ENCODE measurements at places on chromosomes 1 and 21.

GRCh38 chr1:233700338-233700737 is 86.4 kb downstream of the KCNK1 start:
- no peak for DNase-seq

DNA sequence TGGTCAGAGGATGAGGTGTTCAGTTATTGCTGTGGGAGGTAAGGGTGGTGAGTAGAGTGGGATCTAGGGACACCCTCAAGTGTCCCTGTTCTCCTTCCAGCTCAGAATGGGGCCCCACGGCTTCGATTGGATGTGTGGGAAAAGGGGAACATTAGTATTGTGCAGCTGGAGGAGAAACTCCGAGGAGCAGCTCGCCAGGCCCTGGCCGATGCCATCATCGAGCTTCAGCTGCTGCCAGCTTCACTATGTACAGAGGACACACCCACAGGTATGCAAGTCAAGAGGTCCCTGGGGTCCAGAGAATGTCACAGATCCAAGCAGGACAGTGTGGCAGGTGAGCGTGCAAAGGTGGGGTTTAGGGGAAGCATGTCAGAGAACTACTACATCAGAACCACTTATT is 13.9 kb downstream of the HYI start:
- DNase-seq = no peak

- no peak for DNase-seq
These were observed 103.8 kb downstream of the PCBP3 start for GRCh38 chr21:45747233-45747766.

DNA sequence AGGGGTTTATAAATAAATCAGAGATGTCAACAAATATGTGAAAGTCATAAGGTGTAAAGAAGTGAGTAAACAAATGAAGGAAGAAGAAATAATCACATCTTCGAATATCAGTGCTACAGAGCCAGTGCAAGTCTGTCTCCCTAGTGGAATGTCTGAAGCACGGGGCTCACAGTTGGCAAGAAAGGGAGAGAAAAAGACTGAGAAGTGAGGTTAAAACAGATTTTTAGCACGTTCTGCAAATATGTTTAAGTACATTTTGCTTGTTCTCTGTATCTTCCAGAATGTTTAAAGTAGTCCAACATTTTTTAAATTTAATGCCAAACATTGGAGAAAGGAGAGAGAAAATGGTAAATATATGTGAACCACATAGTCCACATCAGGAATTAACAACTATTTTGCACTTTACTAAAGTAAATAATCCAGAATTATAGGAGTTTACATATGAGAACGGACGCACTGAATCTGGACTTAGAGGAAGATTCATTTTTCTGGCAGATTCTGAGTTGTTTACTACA is 682.4 kb downstream of the LTN1 start:
- DNase-seq = no peak

DNA sequence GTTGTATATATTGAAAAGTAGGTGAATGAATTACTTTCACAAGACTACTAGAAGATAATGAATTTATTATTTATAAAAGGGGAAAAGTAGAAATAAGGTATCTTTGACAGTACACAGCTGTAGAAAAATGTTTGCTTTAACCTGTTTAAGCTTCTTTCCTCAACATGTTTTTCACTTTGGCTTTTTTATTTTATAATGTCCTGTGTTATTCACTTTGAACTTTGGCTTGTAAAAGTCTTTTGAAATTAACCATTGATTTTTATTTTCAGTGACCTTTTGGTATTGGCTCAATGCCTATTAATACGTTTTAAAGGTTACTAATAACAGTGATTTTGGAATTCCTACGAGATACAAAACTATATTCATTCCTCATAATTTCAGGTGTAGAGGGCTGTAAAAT is 57.7 kb upstream of the MPC2 start:
- no peak for DNase-seq

- DNase-seq = no peak
These were observed 7.7 kb downstream of the LPGAT1 start for GRCh38 chr1:211822677-211823407.

DNA sequence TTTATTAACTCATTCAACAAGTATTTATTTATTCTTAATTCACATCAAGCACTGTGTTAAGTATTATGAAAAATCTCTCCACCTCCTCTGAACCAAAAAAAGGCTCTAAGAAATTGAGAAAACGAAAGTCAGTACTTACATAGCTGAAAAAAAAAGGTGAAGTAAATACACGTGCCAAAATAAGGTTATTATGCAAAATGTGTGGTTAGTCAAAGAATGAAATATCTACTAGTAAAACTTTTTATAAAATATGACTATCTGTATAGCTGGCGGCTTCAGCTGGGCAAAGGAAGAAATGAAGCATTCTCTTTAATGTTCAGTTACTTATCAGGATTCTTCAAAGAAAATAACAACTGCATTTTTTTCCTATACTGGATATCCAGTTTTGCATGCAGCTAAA is 35.5 kb upstream of the ASPM start:
- no peak for DNase-seq

DNA sequence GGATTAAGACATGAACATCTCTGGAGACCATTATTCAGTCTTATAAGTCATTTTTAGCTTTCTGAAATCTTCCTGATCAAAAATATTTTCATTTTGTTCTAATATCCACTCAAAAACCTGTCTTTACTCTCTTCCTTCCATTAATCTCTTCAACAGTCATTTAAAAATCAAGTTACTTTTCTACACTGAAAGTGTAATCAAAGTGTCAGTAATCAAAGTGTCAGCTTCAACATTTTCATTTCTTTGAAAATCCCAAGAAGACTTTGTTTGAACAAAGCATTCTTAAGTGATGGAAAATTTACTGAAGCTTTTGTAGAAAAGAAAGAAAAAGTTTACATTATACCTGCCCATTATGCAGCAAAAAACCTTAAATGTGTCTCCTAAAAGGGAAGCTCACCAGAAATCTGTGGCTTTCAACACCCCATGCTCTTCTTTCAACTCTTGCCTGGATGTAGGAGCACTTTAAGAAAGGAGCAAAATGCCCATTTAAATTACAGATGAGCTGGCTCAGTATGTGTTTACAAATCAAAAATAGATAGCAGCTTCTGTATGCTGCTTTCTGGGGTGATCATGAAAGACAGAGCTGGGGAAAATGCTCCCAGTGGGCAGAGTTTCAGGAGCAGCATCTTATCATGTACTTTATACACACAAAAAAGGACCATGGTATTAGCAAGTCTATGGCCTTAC is 260.8 kb upstream of the NCAM2 start:
- no peak for DNase-seq

DNA sequence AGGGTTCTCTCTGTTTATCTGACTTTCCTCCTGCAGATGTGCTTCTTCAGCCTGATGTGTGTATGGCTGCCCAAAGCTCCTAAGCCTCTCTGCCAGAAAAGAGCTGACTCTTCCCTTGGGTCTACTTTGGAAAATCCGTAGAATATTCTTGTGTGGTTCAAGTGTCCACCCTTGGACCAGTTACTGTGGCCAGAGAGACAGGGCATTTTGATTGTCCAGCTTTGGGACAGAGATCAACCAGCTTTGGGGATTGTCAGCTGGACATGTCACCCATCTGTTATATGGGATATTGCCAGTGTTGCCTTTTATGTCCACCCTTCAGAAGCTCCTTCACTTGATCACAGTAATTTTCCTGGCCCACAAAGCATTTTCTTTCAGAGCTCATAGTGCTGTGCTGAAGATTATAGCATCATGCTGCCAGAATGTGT is 126.2 kb upstream of the L1TD1 start:
- no peak for DNase-seq

DNA sequence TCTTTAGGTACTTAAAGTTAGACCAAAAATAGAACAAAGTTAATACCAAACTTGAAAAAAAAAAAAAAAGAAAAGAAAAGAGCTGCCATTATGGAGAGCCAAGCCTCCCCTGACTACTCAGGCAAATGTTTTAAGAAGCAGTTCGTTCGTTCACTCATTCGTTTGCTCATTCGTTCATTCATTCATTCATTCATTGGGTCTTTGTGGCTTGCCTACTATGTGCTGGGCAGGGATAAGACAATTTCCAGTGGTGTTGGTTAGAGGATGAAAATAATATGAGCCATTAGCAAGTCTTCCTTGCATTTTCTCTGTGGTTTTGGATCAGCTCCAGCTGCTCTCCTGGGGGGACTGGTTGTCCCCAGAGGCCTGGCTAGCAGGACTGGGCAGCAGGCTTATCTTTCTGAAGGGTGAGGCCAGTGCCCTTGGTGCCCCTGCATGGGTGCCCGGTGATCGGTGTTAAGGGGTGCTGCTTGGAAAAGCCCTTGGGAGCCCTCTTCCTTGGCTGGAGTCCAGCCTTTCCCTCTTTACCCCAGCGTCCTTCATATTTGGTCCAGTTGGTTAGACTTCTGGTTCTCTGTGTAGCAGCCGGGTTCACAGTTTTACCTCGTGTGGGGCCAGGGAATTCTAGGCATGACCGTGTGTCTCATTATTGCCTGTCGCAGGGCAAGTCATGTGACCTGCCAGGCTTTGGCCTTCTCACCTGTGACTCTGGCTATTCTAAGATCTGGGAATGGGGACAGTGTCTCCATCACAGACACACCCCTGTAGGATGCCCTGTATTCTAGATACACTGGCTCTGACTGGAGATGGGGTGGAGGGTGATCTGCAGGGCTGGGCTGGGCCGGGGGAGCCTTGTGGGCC is 32.8 kb downstream of the LHX4 start:
- no peak for DNase-seq

- no peak for DNase-seq
These were observed 2.4 kb upstream of the COL6A1 start for GRCh38 chr21:45979141-45979631.

DNA sequence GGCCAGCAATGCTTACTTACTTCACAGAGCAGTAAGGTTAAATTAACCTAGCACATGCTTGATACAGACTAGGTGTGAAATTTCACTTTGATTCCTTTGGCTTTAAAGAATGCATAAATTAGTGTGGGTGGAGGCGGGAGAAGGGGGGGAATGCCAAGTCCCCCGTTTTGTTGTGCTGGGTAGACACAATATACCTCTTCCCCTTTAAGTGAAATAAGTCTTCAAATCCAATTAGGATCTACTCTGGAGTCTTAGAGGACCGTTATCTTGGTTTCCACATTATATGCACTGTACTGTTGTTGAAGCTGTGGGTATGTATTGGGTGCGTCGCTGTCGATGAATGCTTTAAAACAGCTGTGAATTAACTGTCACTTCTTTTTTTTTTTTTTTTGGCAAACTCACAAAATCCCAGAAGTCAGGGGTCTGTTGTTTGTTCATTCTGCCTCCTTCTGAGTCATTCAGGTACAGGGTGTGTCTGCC is 1.6 kb upstream of the S1PR1 start:
- no peak for DNase-seq

DNA sequence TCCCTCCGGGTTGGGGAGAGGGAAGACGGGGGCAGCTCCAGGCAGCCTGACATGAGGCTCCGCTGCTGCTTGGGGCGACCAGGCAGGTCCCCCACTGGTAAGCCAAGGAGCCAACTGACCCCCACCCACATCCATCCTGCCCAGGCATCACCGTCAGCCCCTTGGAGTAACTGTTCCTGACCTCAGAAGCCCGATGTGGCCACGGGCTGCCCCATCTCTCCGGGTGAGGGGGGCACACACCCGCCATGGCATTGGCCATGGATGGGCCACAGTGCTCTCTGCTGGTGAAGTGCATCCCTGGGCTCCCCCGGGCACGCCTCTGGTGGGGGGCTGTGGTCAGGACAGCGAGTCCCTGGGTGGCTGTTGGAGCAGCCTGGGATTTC is 100.0 kb downstream of the CRYAA start:
- DNase-seq = no peak

GRCh38 chr1:55217226-55217986 is 2.2 kb upstream of the USP24 start:
- DNase-seq = no peak

GRCh38 chr1:67741121-67741520 is 56.1 kb downstream of the GADD45A start:
- DNase-seq = no peak

DNA sequence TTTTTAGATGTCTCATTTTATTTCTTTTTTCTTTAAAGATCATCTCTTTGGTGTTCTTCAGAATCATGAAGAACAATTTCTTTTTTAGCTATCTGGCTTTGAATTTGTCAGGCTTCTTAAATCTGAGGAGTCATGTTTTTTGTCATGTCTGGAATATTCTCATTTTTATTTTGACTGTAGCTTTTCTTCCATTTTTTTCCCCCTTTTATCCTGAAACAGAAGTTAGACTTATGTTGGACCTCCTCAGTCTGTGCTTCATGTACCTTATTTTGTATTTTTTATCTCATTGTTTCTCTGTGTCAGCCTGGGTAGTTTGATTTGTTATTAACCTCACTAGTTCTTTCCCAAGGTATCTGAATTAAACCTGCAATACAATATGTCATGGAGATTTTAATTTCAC is 319.2 kb upstream of the ADGRL4 start:
- DNase-seq = no peak

DNA sequence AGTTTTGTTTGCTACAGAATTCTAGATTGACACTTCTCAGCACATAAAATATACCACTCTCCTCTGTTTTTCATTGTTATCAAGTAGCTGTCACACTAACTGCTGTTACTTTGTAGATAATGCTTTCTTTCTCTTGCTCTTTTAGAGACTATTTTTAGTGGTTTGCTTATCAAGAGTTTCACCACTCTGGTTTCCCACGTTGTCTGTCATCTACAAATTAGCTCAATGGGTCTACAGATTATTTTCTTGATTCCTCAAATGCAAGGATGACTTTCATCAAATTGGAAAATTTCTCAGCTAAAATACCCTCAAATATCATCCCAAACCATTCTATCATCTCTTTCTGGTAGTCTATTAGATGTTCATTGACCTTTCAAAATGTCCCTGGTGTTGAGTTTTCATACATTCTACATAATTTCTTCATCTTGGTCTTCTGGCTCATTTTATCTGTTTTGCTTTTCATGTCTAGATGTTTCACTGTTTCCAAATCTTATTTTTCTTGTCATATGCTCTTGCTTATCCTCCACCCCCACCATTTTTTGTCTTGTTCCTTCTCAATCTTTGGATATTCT is 122.5 kb downstream of the TRIM33 start:
- no peak for DNase-seq

DNA sequence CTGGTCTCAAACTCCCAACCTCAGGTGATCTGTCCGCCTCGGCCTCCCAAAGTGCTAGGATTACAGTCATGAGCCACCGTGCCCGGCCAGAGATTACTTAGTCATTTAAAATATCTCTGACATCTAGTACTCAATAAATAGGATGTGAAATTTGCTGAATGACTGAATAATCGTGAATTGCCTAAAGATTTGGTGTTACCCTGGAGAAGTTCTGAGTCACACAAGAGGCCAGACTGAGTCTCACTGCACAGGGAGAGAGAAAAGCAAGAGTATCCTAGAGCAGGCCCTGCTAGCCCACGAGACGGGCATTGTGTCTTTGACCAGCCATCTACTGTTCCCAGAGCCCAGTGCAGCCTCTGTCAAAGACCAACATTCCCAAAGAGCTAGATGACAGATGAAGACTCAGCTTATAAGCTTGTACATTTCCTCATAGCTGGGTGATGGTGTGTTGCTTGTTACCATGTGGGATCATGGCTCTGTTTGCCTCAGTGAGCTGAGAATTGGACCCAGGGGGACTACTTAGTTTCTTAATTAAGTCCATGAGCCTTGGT is 5.6 kb upstream of the EIF4G3 start:
- DNase-seq = no peak

GRCh38 chr1:153677718-153678518 is 570 bp upstream of the NPR1 start:
- DNase-seq = no peak

- no peak for DNase-seq
These were observed 89.2 kb upstream of the WNT4 start for GRCh38 chr1:22231995-22232690.

Data from fibroblast of skin of left quadriceps (primary cell).